ENCODE measurements at places on chromosomes 6 and 20.

GRCh38 chr6:36160147-36160760, 29.9 kb downstream of the MAPK13 start:
- peak; percentile 26 for DNase-seq

- DNase-seq: no peak
Observed at GRCh38 chr6:168387911-168388310, 53.1 kb upstream of the SMOC2 start.

DNA sequence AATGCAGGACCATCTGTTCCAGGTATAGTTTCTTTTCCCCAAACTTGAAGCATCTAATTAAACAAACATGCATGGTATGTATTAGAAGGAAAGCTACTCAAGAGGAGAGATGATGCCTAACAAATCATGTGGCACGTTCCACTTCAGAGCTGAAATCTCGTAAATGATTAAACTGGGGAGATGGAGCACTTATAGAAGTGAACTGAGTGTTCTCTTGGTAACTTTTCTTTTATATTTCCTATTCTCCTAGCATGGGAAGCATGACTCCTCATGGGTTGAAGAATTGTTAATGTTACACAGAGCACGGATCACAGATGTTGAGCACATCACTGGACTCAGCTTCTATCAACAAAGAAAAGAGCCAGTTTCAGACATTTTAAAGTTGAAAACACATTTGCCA, 61.1 kb downstream of the CCN2 start:
- DNase-seq: no peak

DNA sequence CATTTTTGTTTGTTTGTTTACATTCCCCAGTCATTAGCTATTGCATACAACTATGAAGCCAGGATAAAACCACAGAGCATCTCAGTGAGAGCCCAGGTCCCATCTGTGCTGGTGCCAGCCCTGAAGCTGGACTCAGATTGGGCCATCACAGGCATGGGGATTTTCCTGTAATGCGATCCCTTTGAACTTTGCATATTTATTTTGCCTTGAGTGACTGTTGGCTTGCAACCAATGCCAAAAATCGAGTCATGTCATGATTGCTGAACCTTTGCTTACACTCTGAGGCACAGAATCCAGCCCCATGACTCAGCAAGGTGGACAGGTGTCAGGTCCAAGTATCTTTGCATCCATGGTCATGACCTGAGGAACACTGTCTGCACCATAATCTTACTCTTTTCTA, 46.2 kb upstream of the GGTLC1 start:
- no peak for DNase-seq

DNA sequence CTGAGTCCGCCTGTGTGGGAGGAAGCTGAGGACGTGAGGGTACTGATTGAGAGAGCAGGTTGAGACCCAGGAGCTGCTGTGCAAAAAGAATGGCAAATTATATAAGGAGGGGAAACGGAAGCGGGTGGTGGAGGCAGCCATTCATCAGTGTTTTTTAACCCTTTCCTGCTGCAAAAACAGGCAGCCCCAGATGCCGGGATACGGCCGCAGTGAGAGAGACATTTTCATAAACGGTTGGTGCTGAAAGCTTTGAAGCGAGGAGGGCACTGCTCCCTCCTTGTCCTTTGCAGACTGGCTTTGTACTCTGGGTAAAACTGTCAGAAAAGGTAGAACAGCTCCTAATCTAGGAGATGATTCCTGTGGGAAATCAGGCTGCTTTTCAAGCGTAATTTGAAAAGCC, 56.4 kb downstream of the TTI1 start:
- no peak for DNase-seq

DNA sequence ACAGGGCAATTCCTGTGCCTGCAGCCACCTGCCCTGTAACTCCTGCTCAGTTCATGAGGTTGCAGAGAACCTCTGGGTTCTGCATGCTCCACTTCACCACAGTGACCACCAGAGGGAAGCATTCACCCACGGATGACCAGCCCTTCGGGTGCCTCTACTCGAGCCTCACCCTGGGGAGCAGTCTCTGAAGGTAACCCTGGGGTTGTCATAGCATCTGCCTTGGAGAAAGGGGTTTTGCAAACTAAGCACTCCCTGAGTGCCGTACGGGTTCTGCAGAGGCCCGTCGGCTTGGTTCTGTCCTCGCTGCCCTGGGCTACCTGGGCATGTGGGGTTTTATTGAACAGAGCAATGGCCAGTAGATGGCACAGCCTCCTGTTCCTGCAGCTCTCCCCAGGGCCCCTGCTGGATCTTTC, 10.2 kb upstream of the CST5 start:
- DNase-seq: peak; percentile 15

DNA sequence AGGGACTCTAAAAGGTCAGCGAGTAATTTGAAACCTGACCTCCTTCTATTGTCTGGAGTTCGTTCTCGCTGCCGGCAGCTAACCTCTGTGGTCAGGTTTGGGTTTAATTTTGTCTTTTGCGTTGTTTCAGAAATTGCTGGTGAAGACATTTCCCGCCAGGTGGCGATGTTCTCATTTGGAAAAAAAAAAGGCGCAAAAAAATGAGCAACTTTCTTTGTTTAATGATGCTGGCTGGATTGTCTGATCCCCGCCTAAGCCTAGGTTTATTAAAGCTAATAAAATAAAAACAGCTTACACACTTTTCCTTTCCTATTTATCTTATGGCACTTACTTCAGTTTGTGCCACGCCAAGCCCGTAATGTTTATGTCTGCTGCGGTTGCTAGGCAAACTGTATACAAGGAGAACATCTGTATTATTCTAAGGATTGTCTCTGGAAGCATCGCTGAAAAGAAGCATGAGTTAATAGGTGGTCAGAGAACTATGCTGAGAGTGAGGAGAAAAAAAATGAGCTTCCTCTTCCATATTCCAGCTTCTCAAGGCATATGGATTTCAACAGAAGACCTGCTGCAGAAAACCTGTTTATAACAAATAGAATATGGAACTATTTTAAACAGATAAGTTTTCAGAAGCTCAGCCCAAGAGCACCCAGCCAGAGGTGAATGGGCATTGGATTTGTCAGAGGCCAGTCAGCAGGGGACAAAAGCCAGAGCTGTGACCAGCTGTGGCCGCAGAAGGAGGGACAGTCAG, 205.7 kb downstream of the DOK5 start:
- DNase-seq: peak; percentile 51

DNA sequence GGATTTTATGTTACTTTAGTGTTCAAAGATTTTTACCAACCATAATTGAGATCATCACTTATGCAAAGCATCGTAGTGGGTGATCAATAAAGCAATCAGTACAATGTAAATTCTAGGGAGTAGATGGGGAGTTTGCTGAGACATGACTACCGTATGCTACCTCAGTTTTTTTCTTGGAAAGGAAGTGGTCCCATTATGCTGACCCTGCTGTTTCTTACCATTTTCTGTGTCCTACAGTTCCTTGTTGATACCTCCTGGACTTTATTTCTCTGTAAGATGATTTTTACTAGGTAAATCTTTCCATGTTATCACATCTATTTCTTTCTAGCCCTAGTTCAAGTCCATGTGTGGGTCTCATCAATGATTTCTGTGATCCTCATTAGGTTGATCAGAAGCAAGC, 19.3 kb upstream of the NKAIN2 start:
- no peak for DNase-seq

GRCh38 chr20:1526896-1527295, 30.6 kb downstream of the SIRPD start:
- no peak for DNase-seq

- no peak for DNase-seq
Observed at GRCh38 chr20:44436393-44436792, 39.3 kb upstream of the TTPAL start.

DNA sequence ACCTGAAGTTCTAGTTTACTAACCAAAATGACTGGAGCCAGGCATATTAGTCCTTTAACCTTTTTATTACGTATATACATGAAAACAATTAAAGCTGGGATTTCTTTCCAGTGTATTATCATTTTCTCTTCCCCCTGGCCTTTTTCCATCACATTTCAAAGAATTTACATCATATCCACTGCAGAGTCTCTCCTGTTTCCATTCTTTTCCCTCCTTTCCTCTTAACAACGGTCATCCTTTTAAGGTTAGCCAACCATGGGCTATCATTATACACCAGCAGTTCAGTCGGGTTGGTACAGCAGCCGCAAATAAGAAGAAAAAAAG, 104.6 kb downstream of the TFAP2A start:
- no peak for DNase-seq

DNA sequence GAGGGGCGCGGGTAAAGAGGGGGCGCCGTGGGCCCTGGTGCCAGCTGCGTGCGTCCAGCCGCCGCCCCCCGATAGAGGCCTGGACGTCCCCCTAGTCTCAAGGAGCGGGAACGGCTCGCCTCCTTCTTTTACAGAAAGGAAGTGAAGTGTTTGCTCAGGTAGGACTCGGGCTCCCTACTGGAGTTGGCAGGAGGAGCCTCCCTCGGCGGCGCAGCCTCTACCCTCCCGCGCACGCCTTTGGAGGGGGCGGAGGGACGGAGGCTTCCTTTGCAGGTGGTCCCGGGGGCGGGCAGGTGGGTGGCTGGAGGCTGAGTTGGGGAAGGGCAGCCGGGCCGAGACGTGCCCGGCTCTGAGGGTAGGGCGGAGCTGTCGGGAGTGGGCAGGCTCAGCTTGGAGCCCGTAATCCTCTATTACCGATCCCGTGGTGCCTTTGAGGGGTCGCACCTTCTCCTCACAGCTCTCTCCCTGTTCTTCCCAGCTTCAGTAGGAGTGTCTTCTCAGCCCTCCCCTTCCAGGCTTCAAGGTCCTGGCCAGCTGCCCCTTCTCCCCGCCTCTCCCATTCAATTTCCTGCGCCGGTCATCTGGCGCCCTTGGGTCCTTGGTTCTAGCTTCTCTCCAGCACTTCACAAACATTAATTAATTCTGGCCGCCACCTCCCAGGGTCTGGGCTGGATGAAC, 728 bp downstream of the ITPR3 start:
- no peak for DNase-seq

DNA sequence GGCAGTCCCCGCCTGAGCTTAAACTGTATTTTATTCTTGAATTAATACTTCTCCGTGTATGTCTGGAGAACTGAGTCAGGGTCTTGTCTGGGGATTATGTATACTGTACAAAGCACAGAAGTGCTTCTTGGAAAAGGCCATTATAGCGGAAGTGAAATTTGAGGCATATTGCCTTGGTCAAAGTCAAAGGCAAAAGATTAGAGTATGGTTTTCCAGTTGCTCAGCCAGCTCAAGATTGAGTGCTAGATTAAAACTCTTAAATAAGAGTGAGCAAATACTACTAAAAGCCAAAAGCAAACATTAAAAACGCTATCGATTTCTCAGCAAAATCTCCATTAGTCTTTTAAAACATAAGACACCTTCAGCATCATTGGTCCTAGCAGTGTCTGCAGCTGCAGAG, 207.7 kb upstream of the MAN1A1 start:
- DNase-seq: no peak

GRCh38 chr6:170291271-170292110, 613 bp upstream of the DLL1 start:
- no peak for DNase-seq

GRCh38 chr6:30779850-30780641, 35.7 kb upstream of the IER3 start:
- no peak for DNase-seq

DNA sequence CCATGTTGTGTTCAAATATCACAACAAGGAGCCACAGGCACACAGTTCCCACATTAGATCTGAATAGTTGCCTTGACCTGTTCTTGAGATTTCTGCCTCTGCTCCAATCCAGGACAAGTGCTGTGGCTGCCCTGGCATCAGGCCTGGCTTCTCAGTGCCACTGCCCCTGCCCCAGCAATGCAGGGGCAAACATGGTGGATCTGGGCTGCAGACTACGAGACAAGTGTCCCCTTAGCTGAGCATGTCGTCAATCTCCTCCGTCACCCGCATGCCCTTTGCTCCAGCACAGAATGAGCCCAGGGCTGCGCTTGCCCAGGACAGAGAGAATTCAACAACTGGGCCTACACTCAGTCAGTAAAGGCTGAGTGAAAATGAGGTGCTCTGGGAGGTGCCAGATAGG, 201.6 kb downstream of the SYNDIG1 start:
- no peak for DNase-seq

DNA sequence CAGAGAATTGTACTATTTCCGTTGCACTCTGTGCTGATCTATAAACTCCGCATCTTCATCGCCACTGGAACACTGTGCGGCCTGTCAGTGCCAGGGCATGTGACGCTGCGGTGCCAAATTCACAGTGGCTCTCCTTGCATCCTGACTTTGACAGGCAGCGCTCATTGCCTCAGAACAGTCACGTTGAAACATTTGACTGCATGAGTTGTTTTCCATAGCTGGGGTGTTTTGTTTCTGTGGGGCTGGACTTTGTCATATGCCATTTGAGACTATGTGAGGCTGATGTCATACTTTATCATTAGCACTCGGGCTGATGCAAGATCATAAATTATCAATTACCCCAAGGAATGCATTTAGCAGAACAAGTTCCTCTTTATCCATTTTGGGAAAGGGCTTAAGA, 32.7 kb downstream of the CFAP61 start:
- no peak for DNase-seq

DNA sequence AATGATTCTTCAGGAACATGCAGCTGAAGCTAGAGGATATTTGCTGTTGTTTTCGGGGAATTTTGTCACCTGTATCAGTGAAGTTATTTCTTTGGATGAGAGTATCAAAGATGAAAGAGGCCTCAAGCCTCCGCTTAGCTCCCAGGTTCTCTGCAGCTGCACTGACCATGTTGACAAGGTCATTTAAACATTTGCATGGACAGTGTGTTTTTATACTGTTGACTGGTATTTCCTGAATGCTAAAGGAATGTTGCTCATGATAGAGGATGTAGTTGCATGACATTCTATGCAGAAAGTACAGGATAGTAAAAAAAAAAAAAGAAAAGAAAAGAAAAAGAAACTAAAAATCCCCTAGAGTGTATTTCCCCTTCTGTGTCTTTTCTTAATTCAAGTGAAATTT, 165.6 kb upstream of the LAMP5 start:
- DNase-seq: peak; percentile 20

DNA sequence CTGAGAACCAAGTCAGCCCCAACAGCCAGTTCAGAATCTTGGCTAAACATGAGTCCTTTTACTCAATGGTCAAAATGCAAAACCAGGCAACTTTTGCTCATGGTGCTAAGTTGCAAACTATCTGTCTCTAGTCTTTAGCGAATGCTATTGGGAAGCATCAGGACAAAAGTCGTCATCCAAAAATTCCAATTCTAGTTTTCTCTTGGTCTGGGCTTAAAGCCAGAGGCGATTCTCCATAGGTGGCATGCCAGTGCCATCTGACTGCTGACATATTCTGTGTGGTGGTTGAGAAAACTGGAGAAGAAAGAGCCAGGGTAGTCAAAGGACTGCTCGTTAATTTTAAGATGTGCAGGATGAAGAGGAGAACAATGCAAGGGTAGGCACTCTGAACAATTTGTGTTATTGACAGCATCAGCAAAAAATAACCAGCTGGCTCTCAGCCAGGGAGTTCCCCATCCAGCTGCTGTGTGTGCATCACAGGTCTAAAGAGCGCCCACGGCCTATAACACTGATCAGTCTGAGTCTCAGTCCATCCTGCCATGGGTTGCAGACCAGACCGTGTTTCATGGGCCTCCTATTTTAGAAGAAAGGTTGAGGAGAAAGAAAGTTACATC, 313.6 kb downstream of the ALDH8A1 start:
- DNase-seq: no peak

- DNase-seq: peak; percentile 47
Observed at GRCh38 chr6:97626671-97627441, 343.8 kb upstream of the MMS22L start.

Measured in astrocyte of the spinal cord (primary cell).